ENCODE measurements at places on chromosomes 3 and 15. TPM values are rescaled to one million over a fixed set of nuclear protein-coding genes. Genes with fewer than 3 reads are reported as not detected.
A peak's percentile ranks its signal among the peaks of the same experiment; 100 is the strongest.

GRCh38 chr3:192957441-192958021 lies 39.9 kb upstream of the MB21D2 start:
- no peaks in the 10 kb centered on the region for H3K4me1 ChIP-seq
- H3K4me3 ChIP-seq: no peak overlapping the region
- H3K27me3 ChIP-seq: no peaks in the 10 kb centered on the region
- no peak for DNase-seq
- H3K27ac ChIP-seq: no peak overlapping the region

- no peak overlapping the region for H3K4me3 ChIP-seq
- H3K4me1 ChIP-seq: no peaks in the 10 kb centered on the region
- DNase-seq: peak; percentile 26
- no peaks in the 10 kb centered on the region for H3K27me3 ChIP-seq
Measured at GRCh38 chr3:40191850-40192448, 117.6 kb upstream of the EIF1B start.

DNA sequence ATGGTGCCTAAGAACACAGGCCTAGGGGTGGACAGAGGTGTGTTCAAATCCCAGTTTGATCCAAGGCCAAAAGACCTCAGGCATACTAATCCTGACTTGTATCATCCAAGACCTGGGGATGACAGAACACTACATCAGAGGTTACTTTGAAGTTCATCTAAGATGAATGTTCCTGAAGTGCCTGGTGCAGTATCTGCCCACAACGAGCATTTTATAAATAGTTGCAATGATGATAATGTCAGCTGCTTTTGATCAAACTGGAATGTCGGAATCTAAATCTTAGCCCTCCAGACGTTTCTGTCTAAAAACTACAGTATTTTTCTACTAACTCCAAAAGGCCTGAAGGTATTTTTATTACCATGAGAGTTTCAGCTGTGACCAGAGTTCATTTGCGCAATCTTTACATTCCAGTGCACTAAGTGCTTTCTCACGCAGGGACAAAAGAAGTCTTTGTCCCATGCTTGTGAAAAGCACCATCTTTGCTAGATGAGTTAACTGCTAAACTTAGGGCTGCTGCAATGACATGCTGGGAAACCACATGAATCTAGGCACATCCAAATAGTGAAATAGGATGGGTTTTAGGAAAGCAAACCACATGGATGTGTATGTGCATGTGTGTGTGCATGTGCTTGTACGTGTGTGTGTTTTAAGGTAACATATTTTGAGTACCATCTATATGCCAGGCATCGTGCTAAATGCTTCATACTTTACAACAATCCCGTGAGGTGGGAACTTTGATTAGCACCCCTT lies 18.1 kb downstream of the ANXA2 start:
- no peaks in the 10 kb centered on the region for H3K4me1 ChIP-seq
- no peaks in the 10 kb centered on the region for H3K27me3 ChIP-seq
- H3K36me3 ChIP-seq: peaks cover 23% of the 10 kb centered on the region
- H3K4me3 ChIP-seq: no peak overlapping the region
- H3K27ac ChIP-seq: no peak overlapping the region

GRCh38 chr3:112739252-112739965 lies 98.5 kb upstream of the CCDC80 start:
- no peak overlapping the region for H3K4me3 ChIP-seq
- peak overlapping the region; percentile 46 for H3K27ac ChIP-seq
- peaks cover 53% of the 10 kb centered on the region for H3K4me1 ChIP-seq
- DNase-seq: no peak

DNA sequence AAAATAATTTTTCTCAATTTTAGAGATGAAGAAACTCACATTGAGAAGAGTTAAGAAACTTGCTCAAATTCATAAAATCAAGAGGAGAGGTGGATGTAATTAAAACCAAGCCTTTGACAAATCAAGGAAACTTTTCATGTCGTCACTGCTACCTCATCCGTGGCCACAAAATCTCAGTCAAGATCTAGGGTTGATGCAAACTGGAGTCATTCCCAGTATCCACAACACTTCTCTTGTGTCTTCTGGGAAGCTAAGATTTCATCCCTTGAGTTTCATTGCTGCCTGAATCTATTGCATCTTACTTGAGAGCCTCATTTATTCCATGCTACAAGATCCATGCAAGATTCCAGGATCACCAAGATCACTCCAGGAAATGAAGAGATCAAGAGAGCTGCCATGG lies 5.4 kb upstream of the FBN1 start:
- no peaks in the 10 kb centered on the region for H3K36me3 ChIP-seq
- DNase-seq: no peak
- peaks cover 12% of the 10 kb centered on the region for H3K27me3 ChIP-seq
- H3K4me1 ChIP-seq: no peaks in the 10 kb centered on the region
- no peak overlapping the region for H3K4me3 ChIP-seq
- H3K27ac ChIP-seq: no peak overlapping the region

DNA sequence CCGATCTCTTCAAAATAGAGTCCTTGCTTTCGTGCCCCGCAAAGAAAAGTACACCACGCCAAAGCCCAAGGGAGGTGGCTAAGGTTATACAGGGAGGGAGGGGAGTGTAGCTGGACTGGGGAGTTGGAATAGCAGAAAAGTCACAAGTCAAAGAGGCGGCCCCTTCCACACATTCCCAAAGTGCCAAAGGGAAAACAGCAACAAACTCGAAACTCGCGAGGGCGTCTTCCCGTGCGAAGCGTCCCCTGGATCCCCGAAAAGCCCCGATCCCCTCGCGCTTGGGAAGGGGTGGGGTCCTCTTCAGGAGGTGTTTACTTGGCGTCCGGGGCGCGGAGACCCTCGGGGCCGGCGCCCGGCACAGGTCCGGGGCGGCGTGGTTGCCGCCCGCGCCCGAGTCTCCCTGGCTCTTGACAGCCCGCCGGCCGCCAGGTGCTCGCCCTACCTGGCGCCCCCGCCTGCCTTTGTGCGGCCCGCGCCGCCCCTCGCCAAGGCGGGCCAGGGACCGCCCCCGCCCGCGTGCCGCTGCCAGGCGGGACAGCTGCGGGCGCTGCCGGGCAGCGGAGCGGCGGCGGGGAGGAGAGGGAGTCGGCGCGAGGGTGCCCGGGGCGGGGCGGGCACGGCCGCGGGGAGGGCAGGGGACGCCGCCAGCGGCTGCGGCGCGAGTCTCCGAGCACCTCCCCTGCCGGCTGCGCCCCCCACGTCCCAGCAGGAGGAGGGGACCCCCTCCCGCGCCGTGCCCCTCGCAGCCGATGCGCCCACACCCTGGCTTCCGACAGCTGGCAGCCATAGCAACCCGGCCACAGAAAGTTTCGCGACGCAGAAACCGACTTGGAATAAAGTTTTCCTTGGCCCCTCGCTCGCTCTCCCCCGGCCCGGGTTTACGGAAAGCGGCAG lies 966 bp downstream of the MYO1E start:
- H3K36me3 ChIP-seq: no peaks in the 10 kb centered on the region
- H3K27ac ChIP-seq: no peak overlapping the region

DNA sequence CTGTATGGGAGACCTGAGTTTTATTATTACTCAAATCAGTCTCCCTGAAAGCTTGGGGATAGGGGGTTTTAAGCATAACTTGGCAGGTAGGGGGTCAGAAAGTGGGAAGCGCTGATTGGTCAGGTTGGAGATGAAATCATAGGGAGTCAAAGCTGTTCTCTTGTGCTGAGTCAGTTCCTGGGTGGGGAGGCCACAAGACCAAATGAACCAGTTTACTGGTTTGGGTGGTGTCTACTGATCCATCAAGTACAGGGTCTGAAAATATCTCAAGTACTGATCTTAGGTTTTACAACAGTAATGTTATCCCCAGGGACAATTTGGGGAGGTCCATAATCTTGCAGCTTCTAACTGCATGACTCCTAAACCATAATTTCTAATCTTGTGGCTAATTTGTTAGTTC lies 17.8 kb upstream of the IQCF6 start:
- no peak for DNase-seq
- no peaks in the 10 kb centered on the region for H3K27me3 ChIP-seq
- H3K27ac ChIP-seq: no peak overlapping the region
- no peaks in the 10 kb centered on the region for H3K36me3 ChIP-seq
- H3K4me3 ChIP-seq: no peak overlapping the region
- no peaks in the 10 kb centered on the region for H3K4me1 ChIP-seq

DNA sequence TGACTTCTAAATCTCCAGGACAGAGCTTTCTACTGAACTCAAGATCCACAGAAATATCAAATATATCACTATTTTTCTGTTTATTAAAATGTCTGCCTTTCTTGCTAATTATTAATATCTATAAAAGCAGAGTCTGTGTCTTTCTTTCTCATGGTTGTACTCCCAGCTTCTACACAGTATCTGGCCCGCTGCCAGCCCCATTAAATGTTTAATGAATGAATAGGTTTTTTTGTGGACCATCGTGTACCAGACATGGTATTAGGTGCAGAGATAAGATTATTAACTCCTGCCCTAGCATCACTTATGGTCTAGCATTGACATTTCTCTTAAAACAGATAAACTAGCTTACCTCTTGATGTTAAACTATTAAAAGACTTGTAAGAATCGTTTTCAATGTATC lies 111.4 kb upstream of the RBMS3 start:
- no peaks in the 10 kb centered on the region for H3K27me3 ChIP-seq
- no peak overlapping the region for H3K4me3 ChIP-seq
- no peaks in the 10 kb centered on the region for H3K36me3 ChIP-seq

DNA sequence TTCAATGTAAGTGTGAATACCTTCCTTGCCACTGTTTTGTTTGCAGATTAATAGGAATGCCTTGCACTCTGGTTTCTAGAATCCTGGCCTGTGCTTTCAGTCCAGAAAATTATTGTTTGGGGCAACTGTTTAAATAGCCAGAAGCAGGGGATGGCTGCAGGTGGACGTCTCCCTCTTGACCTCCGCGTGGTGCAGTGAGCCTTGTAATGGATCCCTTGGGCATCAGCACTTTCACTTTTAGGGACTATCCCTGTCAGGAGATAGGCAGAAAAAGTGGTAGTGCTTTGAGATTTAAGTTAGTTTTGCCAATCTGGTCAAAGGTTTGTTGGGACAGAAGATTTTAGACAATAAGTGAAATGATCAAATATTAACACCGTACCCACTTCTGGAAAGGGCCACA lies 178.6 kb upstream of the BHLHE40 start:
- no peaks in the 10 kb centered on the region for H3K4me1 ChIP-seq
- no peak overlapping the region for H3K4me3 ChIP-seq
- H3K27me3 ChIP-seq: no peaks in the 10 kb centered on the region
- no peak overlapping the region for H3K27ac ChIP-seq

- no peaks in the 10 kb centered on the region for H3K27me3 ChIP-seq
- no peak overlapping the region for H3K27ac ChIP-seq
- H3K36me3 ChIP-seq: no peaks in the 10 kb centered on the region
- no peak overlapping the region for H3K4me3 ChIP-seq
- DNase-seq: no peak
Measured at GRCh38 chr3:72567474-72567873, 280.8 kb downstream of the SHQ1 start.

GRCh38 chr3:39937315-39937714 lies 127.9 kb downstream of the MYRIP start:
- H3K4me3 ChIP-seq: no peak overlapping the region
- H3K27ac ChIP-seq: no peak overlapping the region
- no peak for DNase-seq
- H3K36me3 ChIP-seq: no peaks in the 10 kb centered on the region
- no peaks in the 10 kb centered on the region for H3K4me1 ChIP-seq

The GOLGA8K gene
- total RNA-seq: 0.65 TPM

Measured in T-cell (primary cell).